ENCODE measurements at places on chromosomes 3 and 15.
A peak's percentile ranks its signal among the peaks of the same experiment; 100 is the strongest.

GRCh38 chr3:153334558-153334957, 172.5 kb downstream of the RAP2B start:
- no peak for DNase-seq

- DNase-seq: peak; percentile 57
Measured at GRCh38 chr3:43996379-43997301, 245.0 kb upstream of the TOPAZ1 start.

DNA sequence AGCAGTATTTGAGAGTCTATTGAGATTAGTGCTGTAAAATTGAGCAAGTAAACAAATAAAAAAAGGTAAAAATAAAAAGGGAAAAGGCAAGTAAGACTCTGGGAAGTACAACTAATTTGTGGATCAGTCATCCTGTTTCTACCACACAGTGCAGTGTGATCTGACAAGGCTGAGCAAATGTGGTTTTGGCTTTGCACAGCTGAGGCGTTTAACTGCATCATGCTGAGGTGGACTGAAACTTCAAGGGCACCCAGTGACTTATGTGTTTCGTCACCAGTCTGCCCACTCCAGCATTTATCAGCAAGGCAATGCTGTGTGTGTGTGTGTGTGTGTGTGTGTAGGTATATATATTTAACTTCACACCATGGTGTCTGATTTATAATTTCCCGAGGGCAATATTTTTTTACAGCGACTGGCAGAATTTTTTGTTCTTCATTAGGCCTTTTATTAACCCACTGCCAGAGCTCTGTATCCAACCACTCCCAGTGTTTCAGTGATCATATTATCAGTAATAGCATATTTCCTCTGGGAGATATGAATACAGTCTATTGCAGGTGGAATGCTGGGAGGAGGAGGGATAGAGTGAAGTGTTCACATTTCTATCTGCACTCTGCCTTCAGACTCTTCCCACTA, 131.5 kb upstream of the SATB1 start:
- DNase-seq: peak; percentile 95

- peak; percentile 9 for DNase-seq
Measured at GRCh38 chr15:39455471-39455991, 125.3 kb upstream of the THBS1 start.

GRCh38 chr3:187919048-187919447, 173.8 kb upstream of the BCL6 start:
- DNase-seq: peak; percentile 77

- DNase-seq: no peak
Measured at GRCh38 chr15:37015451-37015850, 84.9 kb downstream of the MEIS2 start.

GRCh38 chr15:77406846-77407245, 13.1 kb downstream of the PEAK1 start:
- DNase-seq: no peak

DNA sequence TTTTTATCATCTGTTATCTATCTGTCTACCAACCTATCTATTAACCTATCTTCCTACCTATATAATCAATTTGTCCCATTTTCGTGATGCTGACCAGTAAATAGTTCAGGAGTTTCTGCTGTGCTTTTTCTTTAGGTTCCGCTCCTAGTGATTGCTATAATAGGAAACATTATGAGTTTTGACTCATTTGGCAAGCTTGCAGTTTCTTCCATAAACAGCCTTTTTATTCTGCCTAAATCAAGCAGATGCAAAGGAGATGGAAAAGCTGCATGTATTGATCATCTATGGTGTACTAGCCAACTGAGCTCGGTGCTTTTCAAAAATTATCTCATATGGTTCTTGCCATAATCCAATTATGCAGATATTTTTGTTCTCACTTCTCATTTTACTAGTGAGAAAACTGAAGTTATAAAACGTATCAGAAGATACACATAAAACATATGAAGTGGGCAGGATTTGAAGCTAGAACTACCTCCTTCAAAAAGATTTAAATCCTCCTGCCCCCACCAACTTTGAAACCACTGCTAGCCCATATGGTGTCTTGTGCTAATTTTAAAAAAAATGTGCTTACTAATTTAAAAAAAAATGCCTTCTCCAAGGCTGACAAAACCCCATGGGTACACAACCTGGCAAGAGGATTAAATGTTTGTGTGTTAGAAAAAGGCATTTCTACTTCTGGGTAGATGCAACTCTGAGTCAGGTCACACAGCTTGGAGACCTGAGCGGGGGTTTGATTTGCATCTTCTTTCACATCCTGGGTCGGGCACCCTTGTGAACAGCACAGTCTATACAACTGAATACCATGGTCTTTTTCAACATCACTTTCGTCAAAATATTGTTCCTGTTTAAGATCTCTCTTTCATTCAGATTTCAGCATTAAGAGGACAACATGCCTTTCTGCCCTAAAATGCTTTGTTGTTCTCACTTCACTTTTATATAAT, 267.0 kb downstream of the CHL1 start:
- no peak for DNase-seq

DNA sequence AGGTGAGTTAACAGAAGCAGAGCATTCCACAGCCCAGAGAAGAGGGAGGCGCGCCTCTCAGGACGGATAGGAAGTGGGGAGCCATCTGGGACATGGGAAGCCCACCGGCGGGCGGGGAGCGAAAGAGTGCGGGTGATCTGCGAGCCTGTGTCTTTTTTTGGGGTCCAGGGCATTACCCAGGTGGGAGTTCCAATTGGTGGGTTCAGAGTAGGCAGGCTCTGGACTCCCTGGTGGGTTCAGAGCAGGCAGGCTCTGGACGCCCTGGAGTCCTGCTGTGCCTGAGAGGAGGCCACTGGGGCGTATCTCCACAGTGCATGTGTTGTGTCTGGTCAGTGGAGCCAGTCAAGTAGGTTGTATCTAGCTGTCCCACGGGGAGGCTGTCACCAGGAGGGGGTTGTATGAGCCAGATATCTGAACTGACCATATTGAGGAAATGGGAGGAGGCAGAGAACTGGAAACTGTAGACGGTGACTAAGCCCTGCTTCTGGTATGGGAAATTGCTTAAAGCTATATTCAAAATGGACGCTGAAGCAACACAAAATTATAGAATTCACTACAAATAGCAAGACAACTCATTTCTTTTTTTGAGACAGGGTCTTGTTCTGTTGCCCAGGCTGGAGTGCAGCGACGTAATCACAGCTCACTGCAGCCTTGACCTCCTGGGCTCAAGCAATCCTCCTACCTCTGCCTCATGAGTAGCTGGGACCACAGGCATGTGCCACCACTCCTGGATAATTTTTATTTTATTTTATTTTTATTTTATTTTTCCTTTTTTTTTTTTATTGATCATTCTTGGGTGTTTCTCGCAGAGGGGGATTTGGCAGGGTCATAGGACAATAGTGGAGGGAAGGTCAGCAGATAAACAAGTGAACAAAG, 34.5 kb upstream of the CHST2 start:
- peak; percentile 27 for DNase-seq

GRCh38 chr15:26773067-26773877, 406 bp upstream of the GABRB3 start:
- DNase-seq: no peak

- DNase-seq: no peak
Measured at GRCh38 chr15:35618260-35619188, 72.6 kb upstream of the DPH6 start.

- no peak for DNase-seq
Measured at GRCh38 chr3:188839187-188839695, 332.5 kb upstream of the TPRG1 start.

DNA sequence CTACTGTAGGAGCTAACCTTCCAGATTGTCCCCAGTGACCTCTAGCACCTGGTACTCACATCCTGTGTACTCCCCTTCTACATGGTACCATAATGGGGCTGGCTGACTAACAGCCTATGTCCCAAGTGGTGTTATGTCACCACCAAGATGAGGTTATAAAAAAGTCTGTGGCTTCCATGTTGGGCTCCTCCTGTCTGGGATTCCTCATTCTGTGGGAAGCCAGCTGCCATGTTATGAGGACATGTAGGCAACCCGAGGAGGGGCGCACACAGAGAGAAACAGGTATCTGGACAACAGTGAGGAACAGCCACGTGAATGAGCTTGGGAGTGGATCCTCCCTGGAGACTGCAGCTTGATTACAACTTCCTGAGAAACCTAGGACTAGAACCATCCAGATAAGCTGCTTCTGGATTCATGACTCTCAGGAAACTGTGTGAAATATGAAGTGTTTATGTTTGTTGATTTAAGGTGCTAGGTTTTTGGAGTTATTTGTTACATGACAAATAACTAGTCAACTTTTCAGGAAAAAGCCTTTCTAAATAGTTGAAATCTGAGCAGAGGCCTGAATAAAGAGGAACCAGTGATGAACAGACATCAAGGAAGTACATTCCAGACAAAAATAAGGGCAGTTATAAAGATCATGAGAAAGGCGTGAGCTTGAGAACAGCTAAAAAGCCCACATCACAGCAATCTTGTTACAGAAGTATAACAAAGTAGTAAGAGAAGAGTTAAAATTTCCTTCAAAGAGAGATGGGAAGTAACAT, 21.7 kb downstream of the GOLIM4 start:
- DNase-seq: no peak

- DNase-seq: no peak
Measured at GRCh38 chr15:29704950-29705597, 117.2 kb downstream of the TJP1 start.

DNA sequence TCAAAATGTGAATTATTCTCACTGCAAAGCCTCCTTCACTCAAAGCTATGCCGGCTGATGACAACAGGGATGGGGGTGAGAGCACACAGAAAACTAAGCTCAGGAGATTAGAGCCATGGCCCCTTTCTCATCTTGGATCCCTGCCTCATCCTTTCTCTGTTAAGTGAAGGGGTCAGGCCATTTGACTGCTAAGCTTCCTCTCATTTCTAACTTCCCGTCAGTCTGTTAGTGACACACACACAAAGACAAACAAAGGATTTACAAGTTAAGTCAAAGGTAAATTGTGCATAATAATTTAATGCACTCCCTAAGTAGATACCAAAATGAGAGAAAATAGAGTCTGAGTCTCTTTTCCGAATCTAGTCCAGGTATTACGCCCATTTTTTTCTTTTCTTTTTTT, 1.2 kb downstream of the SS18L2 start:
- DNase-seq: no peak

DNA sequence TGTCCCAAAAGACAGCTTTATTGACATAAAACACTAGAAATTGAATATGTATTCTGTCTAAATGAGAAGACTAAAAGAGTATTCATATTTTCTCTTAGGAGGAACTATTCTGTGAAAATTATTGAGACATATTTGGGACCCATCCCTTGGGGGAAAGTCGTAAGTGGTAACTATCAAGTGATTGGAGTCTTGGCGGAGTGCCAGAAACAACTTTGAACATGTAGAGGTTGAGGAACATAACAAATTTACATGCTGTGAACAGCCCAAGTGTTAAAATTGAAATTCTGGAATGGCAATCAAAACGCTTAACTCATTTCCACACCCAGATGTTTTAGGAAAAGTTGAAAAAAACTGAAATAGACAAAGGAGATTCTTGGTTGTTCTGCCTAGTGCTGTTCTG, 1034.6 kb downstream of the NSUN3 start:
- no peak for DNase-seq

- DNase-seq: no peak
Measured at GRCh38 chr3:63167113-63167512, 111.0 kb upstream of the SYNPR start.

GRCh38 chr15:26232691-26233090, 369.6 kb upstream of the ATP10A start:
- DNase-seq: no peak

DNA sequence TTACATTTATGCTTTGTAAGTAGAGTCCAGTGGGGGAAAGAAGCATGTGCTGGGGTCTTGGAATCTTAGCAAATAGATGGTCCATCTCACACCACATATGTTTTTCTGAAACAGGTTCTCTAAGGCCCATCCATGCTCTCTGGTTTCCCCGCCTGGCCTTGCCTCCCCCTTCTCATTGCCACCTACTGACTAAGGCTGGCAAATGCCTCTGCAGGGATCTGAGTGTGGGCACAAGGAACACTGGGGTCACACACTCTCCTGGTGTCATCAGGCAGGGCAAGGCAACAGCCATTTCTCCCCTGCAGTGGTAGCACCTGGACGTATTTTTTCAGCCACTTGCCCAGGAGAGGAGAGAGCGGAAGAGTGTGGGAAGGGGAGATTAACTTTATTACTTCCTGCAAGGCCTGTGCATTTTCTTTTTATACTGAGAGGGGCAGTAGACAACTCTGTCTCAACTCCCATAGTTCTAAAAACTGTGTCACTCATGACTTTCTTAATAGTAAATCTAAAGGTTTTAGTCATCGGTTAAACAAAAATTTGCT, 804.2 kb upstream of the NECTIN3 start:
- DNase-seq: no peak

GRCh38 chr15:76467136-76467535, 130.6 kb downstream of the ISL2 start:
- no peak for DNase-seq

GRCh38 chr3:49277383-49277775, 347 bp upstream of the C3orf62 start:
- DNase-seq: no peak

DNA sequence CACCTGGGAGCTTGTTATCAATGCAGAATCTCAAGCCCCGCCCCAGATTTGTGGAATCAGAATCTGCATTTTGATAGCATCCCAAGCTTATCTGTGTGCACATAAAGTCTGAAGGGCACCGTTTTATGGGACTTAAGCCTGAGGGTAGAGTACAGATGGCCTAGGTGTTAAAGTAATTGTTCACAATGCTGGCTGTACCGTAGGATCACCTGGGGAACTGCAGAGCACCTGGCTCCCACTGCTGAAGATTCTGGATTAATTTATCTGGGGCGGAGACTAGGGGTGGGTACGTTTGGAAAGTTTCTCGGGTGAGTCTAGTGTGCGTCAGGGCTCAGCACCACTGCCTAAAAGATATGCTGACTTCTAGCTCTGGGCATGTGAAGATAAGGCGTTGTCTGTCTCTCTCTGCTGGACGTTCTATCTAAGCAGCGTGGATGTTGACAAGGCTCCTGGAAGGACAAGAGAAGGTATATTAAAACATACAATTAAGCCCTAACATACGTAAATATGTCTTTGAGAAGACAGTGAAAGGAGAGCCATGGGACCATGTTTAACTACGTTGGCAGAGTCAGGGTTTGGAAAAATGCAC, 63.2 kb upstream of the RASGRP1 start:
- DNase-seq: no peak

GRCh38 chr3:112353365-112353764, 20.4 kb downstream of the CD200 start:
- no peak for DNase-seq

GRCh38 chr3:56269755-56270535, 198.3 kb downstream of the ERC2 start:
- no peak for DNase-seq

DNA sequence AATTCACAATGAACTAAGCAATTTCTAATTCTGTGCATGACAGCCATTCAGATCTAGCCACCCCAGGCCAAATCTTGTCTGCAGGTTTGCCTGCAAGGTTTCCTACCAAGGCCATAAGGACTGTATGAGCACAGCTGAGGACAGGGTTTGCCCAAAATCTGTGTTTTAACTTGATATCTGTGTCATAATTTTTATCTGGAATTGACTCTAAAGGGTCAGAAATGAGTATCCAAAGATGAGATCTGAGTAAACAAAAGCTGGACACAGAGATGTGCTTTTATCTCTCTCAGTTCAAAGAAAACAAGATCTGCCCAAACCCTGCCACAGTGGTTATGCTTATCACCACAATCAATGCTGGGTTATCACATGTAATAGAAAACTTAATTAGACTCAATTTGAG, 154.6 kb upstream of the COL8A1 start:
- DNase-seq: no peak

- DNase-seq: no peak
Measured at GRCh38 chr3:187612656-187613055, 57.5 kb downstream of the SST start.
